CD4-positive, alpha-beta T cell treated with Interleukin-17A for 4 hours (primary cell): ENCODE measurements at places on chromosomes 2 and 18.

DNA sequence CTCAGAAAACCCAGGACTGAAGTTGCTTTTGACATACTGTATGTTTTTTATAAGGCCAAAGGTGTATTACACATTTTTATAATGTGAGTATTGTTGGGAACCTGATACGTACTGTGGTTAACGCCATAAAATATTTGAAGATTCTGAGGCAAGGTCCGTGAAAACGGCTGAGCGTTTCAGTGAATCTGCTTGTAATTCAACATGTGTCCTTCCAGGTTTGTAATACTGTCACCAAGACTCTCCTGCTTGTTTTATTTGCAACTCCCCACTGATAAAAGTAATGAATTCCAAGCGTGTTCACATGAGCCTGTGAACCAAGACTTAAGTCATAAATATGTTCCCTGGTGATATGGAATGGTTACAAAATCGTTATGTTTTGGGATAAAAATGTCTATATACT, 23.9 kb upstream of the FRZB start:
- DNase-seq, result no peak

GRCh38 chr2:72026819-72027425, 120.7 kb downstream of the CYP26B1 start:
- no peak for DNase-seq

- DNase-seq, result no peak
These were observed 22.1 kb upstream of the CNOT11 start for GRCh38 chr2:101230541-101231001.

DNA sequence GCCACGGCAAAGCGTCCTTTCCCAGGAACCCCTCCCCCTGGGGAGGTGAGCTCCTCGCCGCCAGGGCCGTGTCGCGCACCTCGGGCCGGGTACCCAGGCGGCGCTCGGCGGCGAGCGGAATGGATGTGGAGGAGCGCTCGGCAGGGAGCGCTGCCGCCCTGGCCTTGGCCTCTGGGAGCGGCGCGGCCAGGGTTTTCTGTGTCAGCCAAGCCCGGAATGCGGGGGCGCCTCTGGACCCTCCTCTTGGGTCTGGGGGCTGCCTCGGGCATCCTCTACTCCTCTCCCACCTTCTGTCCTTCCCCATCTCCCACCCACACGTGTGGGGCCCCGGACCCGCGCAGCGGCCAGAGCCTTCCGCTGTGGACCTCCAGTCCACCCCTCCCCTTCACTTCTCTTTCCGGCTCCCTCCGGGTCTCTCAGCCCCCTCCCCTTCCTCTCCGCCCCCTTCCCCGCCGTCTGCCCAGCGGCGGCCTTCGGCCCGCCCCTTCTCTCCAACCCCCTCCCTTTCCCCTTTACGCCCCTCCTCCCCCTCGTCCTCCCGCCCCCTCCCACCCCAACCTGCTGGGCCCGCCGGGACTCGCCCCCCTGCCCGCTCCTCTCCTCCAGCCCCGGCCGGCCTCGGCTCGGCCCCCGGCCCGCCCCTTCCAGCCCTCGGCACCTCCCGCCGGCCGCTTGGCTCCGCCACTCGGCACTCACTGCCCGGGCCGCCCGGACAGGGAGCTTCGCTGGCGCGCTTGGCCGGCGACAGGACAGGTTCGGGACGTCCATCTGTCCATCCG, at the start of gene MERTK:
Gene MERTK, plus strand, starts transcription at position 684 of the 779 bp plus-strand sequence. CDS start 129 bp downstream, outside the sequence.
- DNase-seq, result peak; percentile 67

GRCh38 chr2:126359494-126359893, 296.5 kb upstream of the GYPC start:
- no peak for DNase-seq

GRCh38 chr18:8423051-8423557, 186.1 kb upstream of the RAB12 start:
- DNase-seq, result no peak
